ENCODE measurements at places on chromosomes 6 and 20.

- DNase-seq = no peak
Measured at GRCh38 chr6:7142918-7143475, 35.2 kb downstream of the RREB1 start.

DNA sequence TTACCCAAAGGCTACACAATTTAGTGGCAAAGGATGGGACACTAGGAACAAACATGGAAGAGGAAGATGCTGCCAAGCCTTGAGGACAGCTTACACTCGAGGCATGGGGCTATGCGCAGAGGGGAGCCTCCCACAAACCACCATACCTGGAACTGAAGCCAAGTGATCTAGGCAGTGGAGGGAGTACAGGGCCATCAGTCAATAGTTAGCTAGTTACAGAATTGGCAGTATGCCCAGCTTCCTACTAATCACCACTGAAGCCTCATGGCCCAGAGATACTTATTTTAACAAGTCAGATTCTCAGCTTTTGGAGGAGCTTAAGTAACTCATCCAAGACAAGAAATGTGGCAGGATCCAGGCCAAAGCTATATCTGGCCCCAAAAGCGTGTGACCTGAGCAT lies 226.6 kb upstream of the MOCS1 start:
- DNase-seq = no peak

- no peak for DNase-seq
Measured at GRCh38 chr6:115668781-115669180, 391.9 kb downstream of the FRK start.

DNA sequence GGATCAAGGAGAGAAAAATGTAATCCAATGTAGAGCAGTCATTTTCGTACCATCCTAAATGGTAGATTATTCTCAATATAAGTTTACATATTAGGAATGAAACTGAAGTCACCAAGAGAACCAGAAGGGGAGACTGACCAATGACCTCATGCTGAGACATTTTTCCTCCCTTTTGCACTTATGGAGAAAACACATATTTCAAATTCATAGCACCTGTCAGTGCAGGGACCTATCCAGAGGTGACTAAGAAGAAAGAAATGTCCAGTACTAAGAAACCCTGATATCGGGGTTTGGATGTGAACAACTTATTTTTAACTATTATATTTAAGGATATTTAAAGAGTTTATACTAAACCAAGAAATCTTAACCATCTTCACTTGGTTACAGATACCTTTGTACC lies 16.6 kb upstream of the LYRM2 start:
- no peak for DNase-seq

DNA sequence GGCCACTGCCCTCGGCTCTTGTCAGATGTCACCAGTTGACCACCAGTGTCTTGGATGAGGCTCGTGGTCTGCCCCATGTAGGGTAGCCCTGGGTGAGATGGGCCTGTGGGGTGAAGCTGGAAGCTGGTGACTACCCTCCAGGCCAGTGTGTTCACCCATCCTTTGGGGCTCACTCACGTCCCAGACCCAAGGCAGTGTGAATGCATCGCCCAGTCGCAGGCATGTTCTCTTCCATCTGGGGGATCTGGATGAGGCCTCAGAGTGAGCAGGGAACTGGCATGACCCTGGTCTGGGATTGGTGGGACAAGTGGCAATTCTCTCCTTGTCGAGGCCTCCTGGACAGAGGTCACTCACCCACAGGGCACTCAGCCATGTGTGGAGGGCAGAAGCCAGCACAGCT lies 120.1 kb upstream of the PHACTR3 start:
- no peak for DNase-seq

- no peak for DNase-seq
Measured at GRCh38 chr20:39839399-39840119, 849.5 kb downstream of the MAFB start.

- no peak for DNase-seq
Measured at GRCh38 chr6:93494057-93494456, 74.7 kb upstream of the EPHA7 start.

- DNase-seq = no peak
Measured at GRCh38 chr6:150282806-150283205, 86.0 kb upstream of the IYD start.

DNA sequence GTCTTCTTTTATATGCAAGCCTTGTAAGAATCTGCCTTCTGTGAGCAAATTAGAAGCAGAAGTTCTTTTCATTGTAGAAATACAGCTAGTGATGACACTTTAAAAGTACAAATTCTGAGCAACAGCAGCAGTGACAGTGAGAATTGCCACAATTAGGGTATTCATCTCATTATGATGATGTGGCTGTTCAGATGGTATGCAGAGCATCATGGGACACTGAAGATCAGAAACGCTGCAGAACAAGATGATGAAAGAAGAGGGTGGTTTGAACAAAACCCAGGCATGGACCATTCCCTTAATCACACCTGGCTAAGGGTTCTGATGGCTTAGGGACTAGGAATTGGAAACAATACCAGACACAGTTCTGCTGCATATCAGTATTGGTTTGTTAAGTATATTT lies 312.7 kb upstream of the TBX18 start:
- no peak for DNase-seq

DNA sequence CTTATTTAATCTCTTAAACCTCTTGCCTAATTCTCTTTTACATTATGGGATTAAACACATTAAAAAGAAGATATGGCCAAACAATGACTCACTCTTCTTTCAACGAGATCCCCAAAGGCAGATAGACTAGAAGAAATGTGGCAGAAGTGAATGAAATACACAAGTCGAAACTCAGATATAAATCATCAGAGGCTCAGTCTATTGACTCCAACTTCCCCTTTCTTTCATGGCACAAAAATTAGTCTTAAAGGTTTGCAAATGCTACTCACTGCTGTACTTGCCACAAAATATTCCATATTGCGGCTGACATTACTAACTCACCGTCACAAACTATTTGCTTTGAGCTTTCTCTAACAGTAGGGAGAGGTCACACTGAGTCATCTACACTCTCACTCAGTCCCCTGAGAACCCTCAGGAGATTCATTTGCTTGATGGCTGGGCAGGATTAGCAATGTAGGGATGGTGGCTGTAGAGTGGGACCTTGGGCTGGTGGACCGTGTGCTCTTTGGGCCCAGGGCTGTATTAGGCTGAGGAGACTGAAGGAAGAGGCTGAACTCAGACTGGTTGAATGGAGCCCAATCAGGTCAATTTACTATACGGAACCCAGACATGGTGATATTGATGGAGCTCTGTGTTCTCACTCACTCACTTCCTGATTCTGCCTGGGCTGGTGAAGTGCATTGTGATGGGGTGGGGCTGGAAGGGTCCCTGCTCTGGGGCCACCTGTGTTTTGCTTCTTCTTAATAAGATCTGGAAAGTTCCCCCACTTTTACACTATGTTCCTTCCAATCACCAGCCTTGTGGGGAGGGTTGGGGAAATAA lies 42.8 kb upstream of the UBR2 start:
- DNase-seq = no peak

DNA sequence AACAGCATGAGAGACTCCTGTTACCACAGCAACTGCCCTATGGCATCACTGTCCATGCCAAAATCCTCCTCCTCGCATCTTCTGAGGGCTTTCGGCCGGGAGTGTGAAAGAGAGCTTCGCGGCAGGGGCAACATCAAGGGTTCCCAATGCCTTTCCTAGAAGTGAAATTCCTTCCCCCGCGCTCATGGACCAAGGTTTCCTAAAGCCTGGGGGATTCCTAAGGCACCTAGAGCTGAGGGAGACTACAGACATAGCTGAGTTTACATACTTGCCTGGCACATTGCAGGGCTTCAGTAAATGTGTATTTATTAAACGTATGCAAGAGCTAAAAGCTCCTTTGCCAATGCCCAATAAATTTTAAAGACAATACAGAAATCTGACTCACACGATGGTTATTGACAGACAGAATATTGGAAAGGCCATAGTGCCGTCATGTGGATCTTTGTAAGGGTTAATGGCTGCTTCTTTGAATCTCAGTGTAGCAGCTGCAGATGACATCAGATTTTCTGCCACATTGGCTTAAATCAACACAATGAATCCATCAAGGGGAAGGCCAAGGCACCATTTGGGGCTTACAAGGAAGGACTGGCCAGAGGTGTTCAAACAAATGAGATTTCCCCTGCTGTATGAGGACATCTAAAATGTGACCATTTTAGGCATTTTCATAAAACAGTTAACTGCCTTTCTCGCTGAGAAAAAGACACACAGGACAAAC lies 281.2 kb upstream of the JARID2 start:
- no peak for DNase-seq

- peak; percentile 66 for DNase-seq
Measured at GRCh38 chr20:37901654-37902503, 1.0 kb upstream of the VSTM2L start.

- no peak for DNase-seq
Measured at GRCh38 chr6:35386989-35387388, 44.6 kb downstream of the PPARD start.
